ENCODE measurements at places on chromosomes 12 and 14.

DNA sequence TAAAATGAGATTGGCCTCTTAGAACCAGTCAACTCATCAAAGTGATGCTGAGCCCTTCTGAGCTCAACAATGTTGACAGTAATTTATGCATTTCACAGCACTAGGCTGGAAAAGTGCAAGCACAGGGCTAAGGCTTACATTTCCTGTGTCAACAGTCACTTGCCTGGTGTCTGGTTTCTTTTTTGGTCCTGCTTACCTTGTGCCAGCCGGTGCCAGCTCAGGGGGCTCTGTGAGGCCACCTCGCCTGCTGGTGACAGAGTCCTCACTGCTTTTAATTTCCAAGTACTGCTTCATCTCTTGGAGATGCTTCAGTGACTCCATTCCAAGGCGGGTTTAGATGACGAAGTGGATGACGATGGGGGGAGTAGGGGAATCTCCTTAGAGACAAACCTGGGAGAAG lies 53.1 kb upstream of the KCNA1 start:
- no peak for DNase-seq

DNA sequence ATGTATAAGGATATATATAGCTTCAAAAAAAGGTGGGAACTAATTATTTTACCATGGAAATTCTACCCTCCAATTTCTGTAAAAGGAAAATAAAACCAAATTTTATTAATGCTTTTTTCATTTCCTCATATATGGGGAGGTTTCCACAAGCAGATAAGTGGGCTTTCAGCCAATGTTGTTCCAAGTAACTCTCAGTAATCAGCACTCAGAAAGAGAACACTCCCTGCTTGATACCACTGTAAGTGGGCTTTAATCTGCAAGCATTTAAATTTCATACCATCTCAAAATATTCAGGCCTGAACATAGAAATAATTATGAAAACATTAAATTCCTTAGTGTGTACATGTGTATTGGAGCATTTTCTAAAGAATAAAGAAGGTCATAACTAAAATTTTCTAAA lies 827.6 kb downstream of the C12orf50 start:
- DNase-seq, result no peak

GRCh38 chr12:51090705-51091229 lies 7.4 kb upstream of the CSRNP2 start:
- no peak for DNase-seq

- no peak for DNase-seq
Observed at GRCh38 chr12:92786045-92786444, 83.3 kb downstream of the PLEKHG7 start.

DNA sequence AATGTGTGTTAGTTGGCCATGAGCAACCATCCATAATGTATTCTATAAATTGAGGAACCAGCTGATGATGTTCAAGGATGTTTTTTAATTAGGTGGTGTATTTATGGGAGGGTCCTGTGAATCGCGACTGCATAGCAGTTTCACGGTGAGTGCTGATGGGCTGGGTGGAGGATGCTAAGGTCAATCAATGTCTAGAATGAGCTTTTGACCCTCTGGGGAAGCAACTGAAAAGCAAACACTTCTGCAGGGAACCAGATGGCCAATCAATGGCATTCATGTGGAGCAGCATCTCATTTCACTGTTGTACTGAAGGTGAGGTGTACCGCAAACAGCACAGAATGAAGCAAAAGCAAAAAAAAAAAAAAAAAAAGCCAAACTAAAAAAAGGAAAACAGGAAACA lies 676.1 kb upstream of the TMEM132C start:
- DNase-seq, result no peak

DNA sequence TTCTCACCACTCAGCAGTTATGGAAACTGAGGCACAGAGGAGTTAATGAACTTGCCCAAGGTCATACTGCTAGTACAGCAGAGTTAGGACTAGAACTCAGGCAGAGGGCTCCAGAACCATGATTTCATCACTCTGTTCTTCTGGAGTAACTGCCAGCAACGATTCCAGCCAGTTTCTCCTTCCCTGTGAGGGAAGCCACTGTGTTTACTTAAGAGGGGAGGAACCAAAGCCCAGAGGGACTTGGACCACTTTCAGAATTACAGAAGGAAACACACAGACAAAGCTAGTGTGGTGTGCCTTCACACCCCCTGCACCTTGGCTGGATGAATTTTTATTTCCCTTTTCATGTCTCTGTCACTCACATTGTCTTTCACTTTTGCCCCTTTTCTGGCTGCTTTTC lies 398.2 kb downstream of the DPF3 start:
- DNase-seq, result no peak

GRCh38 chr12:115528466-115528865 lies 749.0 kb downstream of the MED13L start:
- no peak for DNase-seq

GRCh38 chr14:23143911-23144310 lies 24.9 kb upstream of the CEBPE start:
- DNase-seq, result no peak

GRCh38 chr14:103155826-103156394 lies 32.6 kb downstream of the TNFAIP2 start:
- DNase-seq, result no peak

DNA sequence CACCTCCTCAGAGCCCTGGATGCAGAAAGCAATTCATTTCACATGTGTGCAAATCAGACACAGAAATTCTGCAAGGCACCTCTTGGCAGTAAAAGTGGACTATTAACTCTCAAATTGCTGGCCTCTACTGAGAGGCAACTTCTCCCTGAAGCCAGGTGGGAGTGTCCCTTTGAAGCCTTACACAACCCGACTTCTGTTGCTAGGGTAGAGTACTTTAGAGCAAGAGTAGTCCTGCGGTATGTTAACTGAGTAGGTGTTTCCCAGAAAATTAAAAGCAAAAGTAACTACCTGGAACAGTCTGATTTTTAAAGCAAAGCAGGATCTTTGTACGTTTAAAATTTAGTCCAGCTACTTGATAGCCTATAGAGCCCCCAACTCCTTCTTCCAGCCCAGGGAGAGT lies 483.4 kb downstream of the DIO2 start:
- no peak for DNase-seq

DNA sequence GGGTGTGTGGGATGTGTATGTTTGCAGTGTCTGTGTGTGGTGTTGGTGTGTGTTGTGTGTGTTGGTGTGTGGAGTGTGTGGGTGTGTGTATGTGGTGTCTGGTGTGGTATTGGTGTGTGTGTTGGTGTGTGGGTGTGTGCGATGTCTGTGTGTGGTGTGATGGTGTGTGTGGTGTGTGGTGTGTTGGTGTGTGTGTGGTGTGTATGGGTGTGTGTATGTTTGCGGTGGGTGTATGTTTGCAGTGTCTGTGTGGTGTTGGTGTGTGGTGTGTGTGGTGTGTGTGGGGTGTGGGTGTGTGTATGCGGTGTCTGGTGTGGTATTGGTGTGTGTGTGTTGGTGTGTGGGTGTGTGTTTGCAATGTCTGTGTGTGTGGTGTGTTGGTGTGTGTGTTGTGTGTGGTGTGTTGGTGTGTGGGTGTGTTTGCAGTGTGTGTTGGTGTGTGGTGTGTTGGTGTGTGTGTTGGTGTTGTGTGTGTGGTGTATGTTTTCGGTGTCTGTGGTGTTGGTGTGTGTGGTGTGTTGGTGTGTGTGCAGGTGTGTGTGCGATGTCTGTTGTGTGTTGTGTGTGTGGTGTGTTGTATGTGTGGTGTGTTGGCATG lies 15.7 kb downstream of the MLXIP start:
- DNase-seq, result no peak

- no peak for DNase-seq
Observed at GRCh38 chr12:49982246-49983087, 9.7 kb downstream of the AQP6 start.

DNA sequence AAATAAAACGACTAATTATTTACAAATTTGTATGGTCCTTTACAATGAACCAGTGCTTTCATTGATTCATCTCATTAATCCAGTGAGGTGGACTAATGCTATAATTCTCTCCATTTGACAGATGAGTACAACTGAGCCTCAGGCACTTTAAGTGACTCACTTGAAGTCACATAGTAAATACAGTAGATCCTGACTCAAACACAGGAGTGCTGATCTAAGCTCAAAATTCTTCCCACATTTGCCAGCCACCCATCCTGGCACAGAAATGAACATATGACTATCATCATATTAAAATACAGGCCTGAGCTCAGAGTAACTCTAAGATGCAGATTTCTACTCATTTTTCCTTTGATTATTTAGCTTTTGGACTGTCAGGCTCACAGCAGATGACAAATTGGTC lies 30.6 kb downstream of the SLC16A7 start:
- DNase-seq, result no peak

DNA sequence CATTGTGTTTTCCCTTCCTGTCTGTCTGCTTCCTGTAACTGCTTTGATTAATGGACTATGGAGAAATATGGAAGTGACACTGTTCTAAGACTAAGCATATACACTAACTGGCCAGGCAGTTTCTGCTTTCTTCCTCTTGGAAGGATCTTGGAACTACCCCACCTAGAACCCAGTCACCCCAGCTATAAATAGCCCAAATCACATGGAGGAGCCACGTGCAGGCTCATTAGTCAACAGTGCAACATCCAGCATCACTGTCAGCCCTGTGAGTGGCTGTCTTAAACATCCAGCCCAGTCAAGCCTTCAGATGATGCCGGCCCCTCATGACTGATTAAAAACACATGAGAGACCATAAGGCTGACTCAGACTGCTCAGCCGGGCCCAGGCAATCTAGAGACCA lies 39.2 kb downstream of the BCAT1 start:
- no peak for DNase-seq

- no peak for DNase-seq
Observed at GRCh38 chr14:71590131-71590530, 342.1 kb upstream of the RGS6 start.

GRCh38 chr12:14514154-14514842 lies 53.4 kb downstream of the PLBD1 start:
- DNase-seq, result no peak

DNA sequence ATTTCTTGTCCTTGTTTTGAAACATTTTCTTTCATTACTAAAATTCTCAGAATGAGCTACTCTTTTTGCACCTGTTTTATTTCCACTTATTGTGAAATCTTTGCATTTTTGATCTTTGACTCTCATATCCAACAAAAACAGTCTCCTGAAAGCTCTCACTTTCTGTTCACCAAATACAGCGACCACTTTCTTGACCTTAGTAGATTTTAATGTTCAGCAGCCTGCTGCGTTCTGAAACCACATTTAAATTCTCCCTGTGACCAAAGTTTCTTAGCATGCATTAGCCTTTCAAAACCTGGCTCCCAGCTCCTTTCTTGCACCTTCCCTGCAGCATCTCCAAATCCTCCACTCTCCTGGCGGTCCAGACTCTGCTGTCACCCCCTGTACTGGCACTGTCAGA lies 404.4 kb upstream of the PDE3A start:
- DNase-seq, result no peak

GRCh38 chr14:60094306-60094897 lies 2.7 kb downstream of the PCNX4 start:
- DNase-seq, result no peak

GRCh38 chr12:75334384-75335030 lies at the start of gene GLIPR1L1:
Gene GLIPR1L1, plus strand, starts transcription at chr12:75334670. Its CDS starts 59 bp downstream, at chr12:75334729.
- peak; percentile 20 for DNase-seq

GRCh38 chr14:51653079-51653774 lies 1.5 kb downstream of the FRMD6 start:
- DNase-seq, result no peak
